ENCODE measurements at places on chromosomes 7 and 10. TPM values are rescaled to one million over a fixed set of nuclear protein-coding genes. Genes with fewer than 3 reads are reported as not detected.

Gene SFTPA1
- not detected for total RNA-seq

Gene CDK1
- 88.8 TPM for total RNA-seq

Gene A1CF
- not detected for total RNA-seq

Gene DRGX
- not detected for total RNA-seq

Gene NHLRC2
- 14.0 TPM for total RNA-seq

Gene PLXNA4
- not detected for total RNA-seq

Gene CYP3A4
- not detected for total RNA-seq

Gene OPN4
- not detected for total RNA-seq

Gene SLC29A3
- 0.74 TPM for total RNA-seq

Gene FEZF1
- total RNA-seq: not detected

Gene CDH23
- not detected for total RNA-seq

Gene ANKRD1
- not detected for total RNA-seq

Gene PMPCB
- total RNA-seq: 42.3 TPM

Gene AFAP1L2
- total RNA-seq: 53.8 TPM

Gene ANKRD30A
- total RNA-seq: not detected

Gene SLC29A4
- 0.46 TPM for total RNA-seq

Gene GPR141
- not detected for total RNA-seq

Gene CYP17A1
- not detected for total RNA-seq

Gene IFIT1B
- not detected for total RNA-seq

Gene RAB19
- 0.21 TPM for total RNA-seq

Gene WNT8B
- total RNA-seq: not detected

Gene PDE1C
- 31.5 TPM for total RNA-seq

Gene CPA1
- not detected for total RNA-seq

Gene SLC26A3
- total RNA-seq: not detected

Gene CCDC172
- not detected for total RNA-seq

Gene NAT16
- not detected for total RNA-seq

Gene PNLIPRP2
- total RNA-seq: not detected

Gene CCNY
- total RNA-seq: 34.4 TPM

Gene CFAP69
- total RNA-seq: 0.95 TPM

Gene MYL10
- total RNA-seq: not detected

Gene FKBP6
- not detected for total RNA-seq

Gene TMEM270
- total RNA-seq: not detected

Gene KIAA1549
- total RNA-seq: 5.1 TPM

Gene GAD2
- total RNA-seq: not detected

Gene VWA2
- 0.60 TPM for total RNA-seq

Gene SPAM1
- not detected for total RNA-seq

Gene LGI1
- not detected for total RNA-seq

Gene TCF7L2
- total RNA-seq: 4.7 TPM

Gene AKR1D1
- total RNA-seq: not detected

Gene MAGI2
- total RNA-seq: 0.51 TPM

Gene PGAM1
- total RNA-seq: 546 TPM

Gene TRIP6
- 162 TPM for total RNA-seq

Gene H2BK1
- not detected for total RNA-seq

Gene KCNIP2
- 0.44 TPM for total RNA-seq

Gene HMX3
- total RNA-seq: not detected

Gene NPTX2
- total RNA-seq: not detected

Gene SEMA3A
- 4.6 TPM for total RNA-seq

Gene DENND2A
- 3.0 TPM for total RNA-seq

Gene FAM25A
- not detected for total RNA-seq

Gene ZNF316
- 8.5 TPM for total RNA-seq

Measured in foreskin keratinocyte (primary cell).